Cardiac fibroblast (primary cell): ENCODE measurements at places on chromosomes 11 and 22.

DNA sequence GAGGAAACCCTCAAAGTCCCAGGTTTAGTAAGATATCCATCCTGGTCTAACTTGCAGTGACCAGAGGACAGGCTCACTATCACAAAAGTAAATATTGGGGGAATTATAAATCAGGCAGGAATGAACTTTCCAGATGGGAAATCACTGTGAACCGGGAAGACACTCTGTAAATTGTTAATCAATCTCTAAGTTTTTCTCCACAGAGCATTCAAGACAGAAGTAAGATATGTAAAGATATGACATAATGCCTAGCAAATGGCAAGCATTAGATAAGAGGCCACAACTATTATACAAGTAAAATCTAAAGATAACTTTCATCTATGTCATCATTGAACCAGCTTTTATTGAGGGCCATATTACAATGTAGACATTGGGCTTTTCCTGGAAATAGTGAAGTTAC, 35.3 kb upstream of the LRRC4C start:
- no peak for DNase-seq

DNA sequence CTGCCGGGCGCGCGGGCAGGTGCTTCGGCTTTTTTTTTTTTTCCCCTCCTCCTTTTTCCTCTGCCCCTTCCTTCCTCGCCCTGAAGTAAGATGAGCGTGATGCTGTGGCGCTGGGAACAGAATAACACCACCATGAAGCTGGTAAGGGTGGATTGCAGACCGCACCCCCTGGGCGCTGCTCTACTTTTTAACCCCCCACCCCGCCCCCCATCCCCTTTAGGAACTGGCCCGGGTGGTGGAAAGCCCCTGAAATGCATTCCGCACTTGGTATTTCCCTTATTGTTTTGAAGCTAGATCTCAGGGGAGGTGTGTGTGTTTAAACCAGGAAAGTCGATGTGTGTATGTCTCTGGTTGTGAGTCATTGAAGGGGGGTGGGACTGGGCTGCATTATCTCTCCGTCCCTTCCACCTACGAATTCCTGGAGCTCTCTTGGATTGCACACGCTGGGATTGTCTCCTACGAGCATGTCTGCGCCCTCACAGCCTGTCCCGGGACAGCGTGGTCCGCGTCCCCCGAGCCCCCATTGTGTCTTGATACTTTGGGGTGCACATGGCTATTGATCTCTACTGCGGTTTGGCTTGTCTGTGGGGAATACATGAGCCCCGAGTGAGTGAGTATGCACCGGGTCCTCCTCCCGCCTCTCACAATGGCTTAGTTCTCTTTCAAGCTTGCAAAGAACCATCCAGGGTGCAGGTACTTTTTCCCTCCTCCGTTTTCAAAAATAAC, 64.9 kb downstream of the NAV2 start:
- peak; percentile 85 for DNase-seq

DNA sequence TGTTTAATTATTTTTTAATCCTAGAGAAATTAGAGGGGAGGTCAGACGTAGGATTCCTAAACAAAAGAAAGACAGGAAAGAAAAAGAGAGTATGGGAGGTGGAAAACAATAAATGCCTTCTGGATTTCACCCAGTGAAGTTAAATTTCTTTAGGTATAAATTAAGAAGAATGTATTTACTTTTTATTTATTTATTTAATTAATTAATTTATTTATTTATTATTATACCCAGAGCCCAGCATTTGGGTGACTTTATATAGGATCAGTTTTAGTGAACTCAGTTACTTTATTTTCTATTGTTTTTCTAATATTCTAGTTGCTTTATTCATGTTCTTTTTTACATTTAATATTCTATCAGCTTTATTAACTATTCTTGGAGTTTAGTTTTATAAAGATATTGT, 551.8 kb downstream of the LUZP2 start:
- DNase-seq: no peak

- DNase-seq: no peak
These were observed 48.2 kb downstream of the C11orf91 start for GRCh38 chr11:33652431-33652830.

GRCh38 chr11:11217929-11218628, 135.0 kb downstream of the CSNK2A3 start:
- DNase-seq: no peak

DNA sequence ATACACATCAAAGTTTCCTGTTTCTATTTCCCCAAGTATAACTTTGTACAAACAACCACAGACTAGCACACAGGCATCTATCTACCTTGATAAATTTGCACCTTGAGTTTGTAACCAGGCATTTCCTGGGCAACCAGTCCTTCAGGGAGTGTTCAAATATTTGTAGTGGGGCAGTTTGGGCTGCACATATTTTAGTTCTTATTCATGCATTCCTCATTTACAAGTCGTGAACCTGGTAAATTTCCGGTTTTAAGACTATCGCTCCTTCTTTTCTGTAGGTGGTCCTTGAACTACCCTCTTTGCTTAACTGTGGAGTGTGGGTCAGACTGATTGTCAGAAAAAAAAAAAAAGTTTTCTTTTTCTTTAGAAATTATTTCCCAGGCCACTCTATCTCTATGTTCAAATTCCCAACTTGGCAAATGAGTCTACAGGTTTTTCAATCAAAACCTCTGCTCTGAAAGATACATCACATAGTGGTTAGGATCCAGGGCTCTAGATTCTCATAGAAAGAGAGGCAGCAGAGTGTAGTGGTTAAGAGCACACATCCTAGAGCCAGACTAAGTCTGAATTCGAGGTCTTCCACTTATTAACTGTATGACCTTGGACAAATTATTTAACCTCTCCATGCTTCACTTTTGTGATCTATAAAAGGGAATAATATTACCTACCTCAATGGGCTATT, 201.5 kb downstream of the SOX6 start:
- no peak for DNase-seq

DNA sequence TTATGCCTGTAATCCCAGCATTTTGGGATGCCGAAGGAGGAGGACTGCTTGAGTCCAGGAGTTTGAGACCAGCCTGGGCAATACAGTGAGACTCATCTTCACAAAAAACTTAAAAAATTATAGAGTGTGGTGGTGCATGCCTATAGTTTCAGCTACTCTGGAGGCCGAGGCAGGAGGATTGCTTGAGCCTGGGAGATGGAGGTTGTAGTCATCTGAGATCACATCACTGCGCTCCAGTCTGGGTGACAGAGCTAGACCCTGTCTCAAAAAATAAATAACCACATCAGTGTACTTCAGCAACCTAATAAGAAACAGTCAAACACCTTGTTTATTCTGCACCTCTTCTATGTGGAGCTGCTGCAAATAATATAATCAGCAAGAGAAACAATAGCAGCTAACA, 1.4 kb downstream of the NARS2 start:
- DNase-seq: no peak

DNA sequence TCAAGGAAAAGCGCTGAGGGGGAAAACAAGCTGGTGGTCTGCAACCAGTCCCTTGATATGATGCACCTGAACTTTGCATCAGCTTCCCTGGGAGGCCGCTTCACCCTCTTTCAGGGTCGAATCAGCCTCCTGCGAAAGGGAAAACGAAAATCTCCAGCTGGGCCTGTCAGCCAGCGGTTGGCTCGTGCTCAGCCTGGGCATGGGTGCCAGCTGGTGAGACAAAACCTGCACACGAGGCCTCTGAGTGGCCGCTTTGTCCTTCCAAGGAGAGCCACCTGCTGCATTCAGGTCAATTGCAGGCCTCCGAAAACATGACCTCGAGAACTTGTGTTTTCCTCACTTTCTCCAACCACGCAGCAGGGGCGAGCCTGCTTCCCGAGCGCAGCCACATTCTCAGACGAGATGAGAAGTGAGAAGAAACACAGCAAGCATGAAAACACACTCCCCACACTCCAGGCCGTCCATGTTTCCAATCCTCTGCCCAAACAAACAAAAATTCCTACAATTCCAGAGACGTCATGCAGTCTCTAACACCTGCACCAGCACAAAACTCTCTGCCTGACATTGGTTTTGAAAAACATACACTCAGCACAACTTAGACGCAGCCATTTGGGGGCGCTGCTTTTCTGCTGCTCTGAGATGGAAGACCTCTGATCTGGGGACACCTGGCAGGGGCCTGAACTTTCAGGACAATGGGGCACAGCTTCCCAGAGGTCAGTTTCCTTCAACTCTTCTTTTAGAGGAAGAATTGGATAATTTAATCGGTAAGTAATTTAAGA, 77.1 kb downstream of the DHCR7 start:
- no peak for DNase-seq

DNA sequence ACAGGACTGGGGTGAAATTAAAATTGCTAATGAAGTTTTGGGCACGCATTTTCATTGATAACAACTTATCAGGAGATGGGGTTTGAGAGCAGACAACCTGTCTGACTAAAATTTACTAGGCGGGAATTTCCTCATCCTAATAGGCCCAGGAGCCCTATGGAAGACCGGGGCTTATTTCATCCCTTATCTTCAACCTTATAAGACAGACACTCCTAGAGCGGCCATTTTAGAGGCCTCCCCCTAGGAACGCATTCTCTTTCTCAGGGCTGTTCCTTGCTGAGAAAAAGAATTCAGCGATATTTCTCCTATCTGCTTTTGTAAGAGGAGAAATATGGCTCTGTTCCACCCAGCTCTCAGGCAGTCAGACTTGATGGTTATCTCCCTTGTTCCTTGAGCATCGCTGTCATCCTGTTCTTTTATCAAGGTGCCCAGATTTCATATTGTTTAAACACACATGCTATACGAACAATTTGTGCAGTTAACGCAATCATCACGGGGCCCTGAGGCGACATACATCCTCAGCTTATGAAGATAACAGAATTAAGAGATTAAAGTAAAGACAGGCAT, 39.3 kb upstream of the ZC3H12C start:
- no peak for DNase-seq

DNA sequence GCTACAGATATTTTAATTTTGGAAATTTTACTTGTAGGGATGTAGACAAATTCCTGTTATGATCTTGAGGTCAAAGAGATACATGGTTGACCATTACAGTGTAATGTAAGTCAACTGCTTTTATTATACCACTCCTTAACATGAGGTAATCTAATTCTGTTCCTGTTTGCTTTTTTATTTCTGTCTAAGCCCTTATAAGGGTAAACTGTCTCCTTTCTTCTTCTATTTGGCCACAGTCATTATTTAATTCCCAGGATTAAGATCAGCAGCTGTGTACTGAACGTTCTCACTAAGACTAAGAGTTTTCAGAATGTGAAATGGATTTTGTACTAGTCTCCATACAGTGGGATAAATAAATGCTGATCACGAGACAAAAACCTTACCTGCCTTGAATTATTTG, 32.8 kb downstream of the C2CD3 start:
- DNase-seq: peak; percentile 42

GRCh38 chr22:35984183-35985175, 44.1 kb downstream of the RBFOX2 start:
- DNase-seq: no peak
